GM12892 (cell line): ENCODE measurements at places on chromosomes 13 and 19.

- DNase-seq = peak; percentile 84
These were observed 13.9 kb downstream of the RABAC1 start for GRCh38 chr19:41945135-41945766.

DNA sequence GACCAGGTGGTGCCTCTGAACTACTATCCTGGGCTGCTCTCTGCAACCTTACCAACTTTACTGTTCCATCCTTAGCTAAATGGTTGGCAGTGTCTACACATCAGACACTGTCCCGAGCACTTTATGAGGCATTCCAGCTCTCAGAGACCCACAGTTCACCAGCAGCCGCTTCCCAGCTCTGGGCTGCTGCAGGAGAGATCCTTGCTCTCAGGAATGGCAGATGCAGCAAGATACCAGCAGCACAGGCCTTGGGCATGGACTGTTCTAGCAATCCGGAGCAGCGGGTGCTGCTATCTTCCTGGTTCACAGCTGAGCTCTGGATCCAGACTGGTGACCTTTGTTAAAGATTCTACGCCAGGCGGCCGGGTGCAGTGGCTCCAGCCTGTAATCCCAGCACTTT lies 3.3 kb upstream of the LPAR2 start:
- DNase-seq = no peak

DNA sequence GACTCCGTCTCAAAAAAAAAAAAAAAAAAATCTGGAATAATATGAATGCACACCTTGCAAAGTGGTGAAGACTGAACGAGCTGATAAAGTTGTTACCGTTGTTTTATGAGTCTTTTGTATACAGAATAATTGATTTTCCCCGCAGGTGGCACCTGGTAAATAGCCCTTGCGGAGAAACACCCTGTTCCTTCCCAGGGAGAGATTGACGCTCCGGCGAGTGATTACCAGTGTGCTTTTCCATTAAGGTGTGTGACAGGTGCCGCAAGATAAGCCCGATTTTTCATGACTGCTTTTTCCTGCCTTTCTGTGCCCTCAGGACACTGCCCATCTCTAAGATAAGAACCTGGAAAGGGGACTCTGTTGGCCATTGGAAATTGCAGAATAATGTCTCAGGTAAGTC lies 943 bp downstream of the ZNF302 start:
- no peak for DNase-seq

DNA sequence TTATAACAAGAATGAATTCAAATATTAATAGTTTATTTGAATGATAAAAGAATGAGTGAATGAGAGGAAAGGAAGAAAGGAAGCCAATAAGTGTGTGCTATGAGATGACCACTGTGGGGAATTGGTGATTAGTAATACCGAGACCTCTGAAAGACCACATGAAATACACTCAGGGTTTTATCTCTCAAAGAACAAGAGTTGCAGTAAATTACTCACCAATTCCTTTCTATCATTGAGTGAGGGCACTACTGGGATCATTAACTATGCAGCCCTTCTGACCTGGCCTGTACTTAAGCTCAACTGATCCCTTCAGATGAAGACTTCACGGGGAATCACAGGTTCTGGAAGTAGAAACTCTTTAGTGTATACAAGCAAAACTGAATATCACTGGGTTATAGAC lies 1636.1 kb downstream of the SLITRK5 start:
- no peak for DNase-seq

DNA sequence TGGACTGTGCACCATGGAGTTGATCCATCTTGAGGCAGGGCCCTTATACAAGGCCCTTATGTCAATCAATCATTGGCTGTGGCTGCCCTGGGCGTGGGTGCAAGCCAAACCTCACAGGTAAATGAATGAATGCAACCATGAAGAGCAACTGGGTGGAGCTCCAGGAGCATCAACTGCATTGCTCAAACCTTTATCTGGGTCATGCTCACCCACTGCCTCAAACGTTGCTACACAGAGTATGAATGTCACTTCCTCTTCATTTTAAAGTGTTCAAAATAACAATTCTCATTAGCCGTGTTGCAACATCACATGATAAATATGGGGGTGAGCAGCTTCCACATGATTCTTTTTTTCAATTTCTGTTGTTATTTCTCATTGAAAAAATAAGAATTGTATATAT lies 6.4 kb upstream of the ZNF333 start:
- no peak for DNase-seq

- no peak for DNase-seq
These were observed 7.2 kb upstream of the BCL3 start for GRCh38 chr19:44741258-44741731.

DNA sequence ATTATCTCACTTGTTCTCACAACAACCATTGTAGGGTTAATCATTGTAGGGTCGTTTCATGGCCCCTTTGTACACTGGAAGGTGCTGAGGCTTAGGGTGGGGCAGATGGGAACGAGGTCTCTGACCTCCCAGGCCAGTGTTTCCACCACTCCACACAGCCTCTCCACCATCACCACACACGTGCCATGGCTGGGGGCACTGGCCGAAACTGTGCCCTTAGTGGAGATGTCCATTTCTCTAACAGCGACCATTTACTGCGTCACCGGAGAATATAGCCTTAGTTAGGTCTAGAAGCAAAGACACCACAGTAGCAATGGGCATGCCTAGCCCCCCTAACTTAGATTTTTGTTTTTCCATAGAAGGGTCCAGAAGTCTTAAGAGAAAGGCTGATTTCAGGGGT lies 36.5 kb downstream of the COL4A1 start:
- DNase-seq = no peak

DNA sequence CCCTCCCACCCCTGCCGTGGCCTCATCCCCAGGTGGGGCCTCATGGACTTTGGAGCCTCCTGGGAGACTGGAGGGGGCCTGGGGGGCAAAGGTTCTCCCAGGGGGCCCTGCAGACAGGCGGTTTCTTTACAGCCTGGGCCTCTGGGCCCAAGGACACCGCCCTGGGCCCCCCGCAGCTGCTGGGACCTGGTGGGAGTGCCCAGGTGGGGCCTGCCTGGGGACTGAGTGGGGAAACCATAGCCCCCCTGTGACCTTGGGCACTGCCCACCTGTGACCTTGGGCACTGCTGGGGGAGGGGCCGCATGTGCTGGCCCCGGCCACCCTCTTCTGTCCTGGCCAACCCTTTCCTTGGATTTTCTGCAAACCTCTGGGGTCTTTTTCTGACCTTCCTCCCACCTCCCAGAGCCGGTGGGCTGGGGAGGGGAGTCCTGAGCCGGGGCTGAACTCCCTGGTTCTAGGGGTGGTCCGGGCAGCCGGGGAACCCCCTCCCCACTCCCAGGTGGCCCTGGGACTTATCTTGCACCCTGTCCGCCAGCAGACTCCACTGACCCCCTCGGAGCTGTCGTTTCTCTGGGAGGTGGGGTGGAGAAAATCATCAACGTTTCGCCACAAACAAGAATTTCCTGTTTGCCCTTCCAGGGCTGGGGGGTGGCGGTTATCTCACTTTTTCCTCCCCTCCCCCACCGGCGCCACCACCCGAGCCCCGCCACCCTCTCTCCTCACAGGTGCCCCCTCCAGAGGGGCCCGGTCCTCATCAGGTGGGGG lies 27.0 kb downstream of the ARID3A start:
- DNase-seq = no peak

- DNase-seq = no peak
These were observed 20.0 kb upstream of the UPF3A start for GRCh38 chr13:114261328-114261965.

- no peak for DNase-seq
These were observed 444.6 kb upstream of the SGCG start for GRCh38 chr13:22736084-22736767.

GRCh38 chr13:112857914-112858490 lies 111.0 kb upstream of the MCF2L start:
- no peak for DNase-seq

DNA sequence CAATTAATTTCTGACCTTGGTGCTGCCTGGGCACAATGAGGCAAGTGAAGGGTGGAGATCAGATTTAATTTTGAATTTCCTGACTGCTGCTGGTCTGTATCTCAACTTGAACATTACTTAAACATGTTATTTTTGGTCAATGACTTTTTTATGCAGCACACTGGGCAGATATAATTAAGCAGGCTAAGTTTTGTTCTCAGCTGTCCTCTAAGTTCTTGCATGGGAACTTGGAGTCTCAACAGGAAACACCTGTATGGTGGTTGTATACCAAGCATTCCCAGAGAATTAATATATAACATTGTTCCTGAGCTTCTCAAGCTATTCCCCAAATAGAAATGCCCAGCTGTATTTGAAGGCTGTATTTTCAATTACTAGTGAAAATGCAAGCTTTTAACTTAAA lies 113.5 kb upstream of the EDNRB start:
- DNase-seq = no peak

DNA sequence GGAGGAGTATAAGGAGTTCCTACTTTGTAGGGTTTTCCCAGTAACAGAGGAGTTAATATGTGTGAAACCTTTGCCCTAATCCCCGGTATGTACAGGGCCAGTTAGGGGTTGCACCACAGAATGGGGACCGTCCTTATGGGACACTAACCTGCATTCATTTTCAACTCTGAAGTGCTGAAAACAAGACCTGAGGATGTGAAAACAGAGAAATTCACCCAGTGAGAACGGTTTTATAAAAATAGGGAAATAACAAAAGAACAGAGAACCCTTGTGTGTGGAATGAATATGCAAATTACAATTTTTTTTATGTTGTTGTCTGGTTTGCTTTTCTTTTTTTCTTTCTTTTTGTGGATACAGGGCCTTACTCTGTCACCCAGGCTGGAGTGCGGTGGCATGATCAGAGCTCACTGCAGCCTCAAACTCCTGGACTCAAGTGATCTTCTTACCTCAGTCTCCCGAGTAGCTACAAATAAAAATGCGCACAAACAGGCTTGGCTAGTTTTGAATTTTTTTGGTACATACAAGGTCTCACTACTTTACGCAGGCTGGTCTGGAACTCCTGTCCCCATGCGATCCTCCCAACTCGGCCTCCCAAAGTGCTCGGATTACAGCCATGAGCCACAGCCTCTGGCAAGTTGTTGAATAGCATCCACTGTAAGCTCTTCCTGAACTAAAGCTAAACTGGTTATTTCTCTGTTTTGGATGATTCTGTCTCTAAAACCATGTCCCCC lies 10.6 kb downstream of the CLC start:
- DNase-seq = no peak

DNA sequence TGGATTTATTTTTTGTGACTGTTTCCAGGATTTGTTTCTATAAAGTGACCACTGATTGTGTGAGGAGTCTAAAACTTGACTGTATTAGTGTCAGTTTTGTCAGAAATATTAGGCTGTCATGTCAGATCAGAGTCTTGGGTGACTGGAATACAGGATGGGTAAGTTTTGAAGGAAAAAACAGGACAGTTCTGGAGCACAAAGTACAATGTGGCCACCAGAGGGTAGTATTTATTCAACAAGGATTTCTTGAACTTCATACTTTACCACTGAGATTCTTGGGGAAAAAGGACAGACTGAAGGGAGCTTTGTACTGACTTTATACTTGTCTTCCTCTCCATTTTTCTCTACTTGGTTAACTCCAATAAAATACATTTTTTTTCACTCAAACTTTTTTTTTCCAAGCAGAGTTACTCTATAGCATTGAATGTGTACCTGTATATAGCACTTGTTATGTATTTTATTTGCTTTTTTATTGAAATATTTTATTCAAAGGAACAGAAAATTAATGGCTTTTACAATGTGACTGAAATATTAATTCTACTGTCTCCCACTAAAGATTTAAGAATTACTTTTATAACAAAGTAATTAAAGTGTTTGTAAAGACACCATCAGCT lies 51.1 kb downstream of the LMO7 start:
- no peak for DNase-seq

DNA sequence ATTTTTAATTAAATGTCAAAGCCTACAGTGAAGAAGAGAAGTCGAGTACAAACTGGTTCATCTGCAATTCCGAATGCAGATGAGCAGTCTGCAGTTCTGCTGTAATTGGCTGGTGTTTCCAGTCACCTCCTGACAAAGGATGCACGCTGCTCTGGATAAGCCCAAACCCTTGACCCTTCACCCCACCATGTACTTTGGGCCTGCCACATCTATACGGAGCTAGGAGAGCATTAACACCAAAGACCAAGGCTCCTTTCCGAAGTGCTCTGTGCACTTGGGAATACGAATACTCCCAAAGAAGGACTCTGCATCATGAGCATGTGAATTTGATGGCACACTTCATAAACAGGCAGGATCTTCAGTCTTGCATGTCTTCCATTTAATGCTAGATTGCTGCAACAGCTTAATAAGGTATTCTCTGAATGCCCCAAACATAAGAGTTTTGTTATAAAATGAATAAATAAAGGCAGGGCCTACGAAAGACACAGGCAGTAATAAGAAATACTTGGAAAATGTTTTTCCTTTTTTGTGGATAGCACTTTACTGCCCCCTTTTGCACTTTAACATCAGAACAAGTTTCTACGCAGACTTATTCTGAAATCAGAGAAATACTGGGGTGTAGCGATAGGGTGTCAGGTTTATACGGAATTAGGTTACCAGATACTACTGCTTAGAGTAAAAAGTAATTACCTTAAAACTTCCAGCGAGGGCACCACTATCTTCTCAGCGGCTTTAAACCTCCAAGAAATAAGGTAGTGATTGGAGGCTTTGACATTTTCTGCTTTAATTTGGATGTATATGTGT lies 15.0 kb downstream of the EFNB2 start:
- no peak for DNase-seq

- DNase-seq = no peak
These were observed 213.8 kb downstream of the DCLK1 start for GRCh38 chr13:35917252-35917941.
